ENCODE measurements at places on chromosomes 7 and 10.
A peak's percentile ranks its signal among the peaks of the same experiment; 100 is the strongest.

- peak; percentile 6 for DNase-seq
Measured at GRCh38 chr7:5635006-5635405, 146.5 kb downstream of the RNF216 start.

GRCh38 chr10:94602729-94603515, 57.3 kb downstream of the HELLS start:
- no peak for DNase-seq

DNA sequence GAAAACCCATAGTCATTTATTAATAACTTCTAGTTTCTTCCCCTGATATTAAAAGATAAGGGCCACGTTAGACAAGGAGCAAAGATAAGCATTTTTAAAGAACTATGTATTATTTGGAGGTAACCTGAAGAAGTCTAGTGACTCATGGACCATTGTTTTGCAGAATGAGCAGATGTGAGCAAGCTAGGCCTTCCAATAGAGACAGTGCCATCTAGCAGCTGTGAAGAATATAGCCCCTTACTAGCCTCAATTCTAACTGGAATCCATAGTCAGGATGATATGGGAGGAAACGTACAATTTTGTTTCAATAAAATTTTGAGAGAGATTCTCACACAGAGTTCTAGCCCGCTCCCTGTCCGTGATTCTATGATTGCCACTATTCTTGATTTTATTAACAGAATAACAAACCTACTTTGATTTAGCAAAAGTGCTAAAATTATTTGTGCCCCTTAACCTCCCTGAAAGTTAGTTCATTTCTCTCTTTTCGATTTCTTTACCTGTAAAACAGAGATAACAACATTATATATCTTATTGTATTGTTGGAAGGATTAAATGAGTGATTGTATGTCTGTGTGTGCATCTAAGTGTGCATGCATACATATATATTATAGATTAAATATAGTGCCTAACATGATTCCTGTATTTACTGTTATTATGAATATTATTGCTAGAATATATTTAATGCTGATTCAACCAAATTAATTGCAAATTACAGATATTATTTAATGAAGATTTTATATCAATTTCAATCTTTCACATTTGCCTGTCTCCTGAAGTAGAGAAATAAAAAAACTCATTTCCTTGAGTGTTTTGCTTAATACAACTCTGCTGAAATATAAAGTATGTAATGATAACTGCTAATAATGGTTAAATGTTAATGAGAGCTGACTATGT, 22.7 kb downstream of the FAM237B start:
- no peak for DNase-seq

GRCh38 chr7:405489-406211, 114.0 kb downstream of the PDGFA start:
- peak; percentile 33 for DNase-seq

Data from Right ventricle myocardium superior (tissue), 1 donor.